ENCODE measurements at places on chromosomes 7 and 10.

DNA sequence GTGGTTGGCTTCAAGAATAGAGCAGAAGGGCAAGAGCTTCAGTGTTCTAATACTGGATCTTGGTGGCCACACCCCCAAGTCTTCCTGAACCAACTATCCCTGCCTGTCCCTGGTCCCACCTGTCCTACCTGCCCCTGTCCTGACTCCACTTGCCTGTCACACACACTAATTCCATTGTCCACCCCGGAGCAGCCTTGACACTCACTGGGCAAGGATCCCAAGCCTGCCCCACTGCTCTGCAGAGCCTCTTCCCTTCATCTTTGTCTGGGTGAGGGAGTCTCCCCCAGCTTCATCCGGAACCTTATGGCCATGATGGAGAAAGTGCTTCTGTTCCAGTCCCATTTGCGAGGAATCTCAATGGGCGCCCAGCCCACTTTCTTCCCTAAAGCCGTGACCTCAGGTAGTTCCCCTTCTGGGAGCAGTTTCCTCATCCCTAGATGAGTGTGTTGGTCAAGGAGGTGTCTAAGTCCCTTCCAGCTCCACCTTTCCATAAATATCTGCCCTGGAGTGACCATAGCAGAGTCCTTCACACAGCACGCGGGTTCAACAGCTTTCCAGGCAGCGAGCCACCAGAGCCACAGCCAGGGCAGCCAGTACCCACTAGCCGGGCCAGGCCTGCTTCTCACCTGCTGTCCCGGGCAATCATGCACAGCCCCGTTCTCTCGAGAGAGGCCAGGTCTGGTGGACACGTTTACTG lies 61.5 kb downstream of the VIPR2 start:
- DNase-seq, result no peak

DNA sequence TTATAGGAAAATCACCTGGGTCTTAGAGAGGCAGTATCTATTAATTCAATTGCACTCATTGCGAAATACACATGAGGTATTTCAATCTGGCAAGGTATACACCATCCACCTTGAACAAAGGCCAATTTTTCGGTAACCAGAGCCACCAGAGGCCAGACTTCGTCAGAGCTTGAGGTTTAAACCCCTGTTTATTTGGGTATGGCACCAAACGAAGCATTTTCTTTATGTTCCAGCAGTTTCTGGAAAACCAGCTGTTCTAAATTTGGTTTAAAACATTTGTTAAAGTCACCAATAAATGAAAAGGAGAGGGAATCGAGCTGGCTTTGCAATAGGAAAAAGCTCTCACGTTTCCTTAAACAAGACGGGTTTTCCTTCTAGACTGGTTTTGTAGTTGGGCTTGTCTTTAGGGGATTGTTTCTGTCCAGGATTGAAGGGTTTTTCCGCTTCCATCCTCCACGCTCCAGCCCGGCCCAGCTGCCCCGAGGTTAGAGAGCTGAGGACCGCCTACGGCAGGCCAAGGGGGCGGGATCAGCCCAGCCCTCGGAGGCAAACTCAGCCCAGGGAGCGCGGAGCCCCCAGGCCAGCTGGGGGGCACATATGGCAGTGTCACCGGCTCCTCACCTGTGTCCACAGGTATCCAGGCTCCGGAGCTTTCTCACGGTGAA lies 539.4 kb upstream of the MGMT start:
- no peak for DNase-seq

DNA sequence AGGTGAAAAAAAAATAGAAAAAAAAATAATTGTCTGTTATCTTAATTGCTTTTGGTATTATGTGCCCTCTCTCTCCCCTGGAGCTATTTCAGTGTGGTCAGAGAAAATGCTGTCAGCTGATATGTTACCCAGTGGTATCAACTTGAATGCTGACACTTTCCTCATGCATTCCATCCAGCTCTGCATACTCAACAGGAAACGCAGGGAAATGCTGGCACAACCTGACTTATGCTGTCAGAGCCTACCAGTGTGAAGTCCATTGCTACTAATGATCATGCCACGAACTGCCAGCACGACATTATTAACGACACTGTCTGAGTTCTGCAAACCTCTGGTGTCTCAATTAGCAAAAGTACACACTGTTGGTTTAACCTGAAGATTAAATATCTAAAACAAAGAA lies 182.8 kb downstream of the ZWINT start:
- no peak for DNase-seq

DNA sequence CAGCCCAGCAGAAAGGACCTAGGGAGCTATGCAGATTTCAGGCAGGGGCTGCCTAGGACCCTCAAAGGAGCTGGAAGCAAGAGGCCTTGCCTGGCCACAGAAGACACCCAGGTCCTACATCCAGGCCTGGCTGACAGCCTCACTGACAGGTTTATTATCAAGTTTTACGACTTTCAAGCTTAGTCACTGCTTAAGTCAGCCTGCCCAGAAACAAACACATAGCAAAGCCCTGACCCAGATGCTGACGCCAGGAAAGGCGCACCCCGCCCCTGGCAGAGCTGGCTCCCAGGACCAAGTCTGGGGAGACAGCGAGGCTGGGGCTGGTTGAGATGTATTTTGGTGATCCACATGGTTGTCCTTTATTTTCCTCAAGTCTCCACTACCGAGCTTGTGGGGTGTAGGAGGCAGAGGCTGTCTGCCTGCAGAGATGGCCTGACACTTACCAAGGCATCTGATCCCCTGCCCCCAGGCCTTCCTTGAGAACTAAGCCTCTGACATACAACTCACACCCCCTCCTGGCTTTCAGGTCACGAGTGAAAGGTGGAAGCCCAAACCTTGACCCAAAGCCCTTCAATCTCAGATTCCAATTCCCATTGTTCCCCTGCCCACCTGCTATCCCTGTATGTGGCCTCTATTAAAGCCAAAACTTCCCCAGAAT lies 80.7 kb upstream of the EMX2 start:
- DNase-seq, result no peak

GRCh38 chr7:55099066-55099820 lies 80.4 kb downstream of the EGFR start:
- no peak for DNase-seq

GRCh38 chr10:49329146-49329505 lies 30.2 kb downstream of the C10orf71 start:
- no peak for DNase-seq

DNA sequence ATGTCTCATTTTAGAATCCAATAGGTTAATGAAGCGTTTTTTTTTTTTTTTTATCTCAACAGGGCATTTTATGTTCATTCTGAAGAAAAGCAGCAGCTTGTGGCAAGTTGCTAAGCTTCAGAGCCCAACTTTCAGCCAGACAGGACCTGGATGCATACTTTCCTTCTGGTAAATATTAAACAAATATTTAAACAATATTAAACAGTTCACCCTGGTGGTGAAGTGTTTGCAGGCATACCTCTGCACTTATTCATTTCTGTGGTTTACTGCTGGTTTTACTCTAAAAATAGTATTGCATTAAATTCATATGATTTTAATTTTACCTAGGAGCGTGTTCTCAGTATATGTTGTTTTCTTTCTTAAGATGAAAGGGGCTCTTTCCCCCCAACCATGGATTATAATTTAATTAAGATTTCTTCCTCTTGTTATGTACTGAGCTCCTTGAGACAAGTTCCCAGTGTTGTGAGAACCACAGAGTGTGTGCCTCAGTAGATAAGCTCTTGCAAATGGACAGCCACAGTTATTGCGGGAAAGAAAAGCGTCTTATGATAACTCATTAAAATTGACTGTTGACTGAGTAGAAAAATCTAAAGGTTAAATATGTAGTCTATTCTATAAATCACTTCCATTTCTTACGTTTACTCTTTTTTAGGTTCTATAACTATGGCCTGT lies 155.8 kb downstream of the MALRD1 start:
- DNase-seq, result no peak

- DNase-seq, result no peak
Measured at GRCh38 chr10:24929056-24929544, 23.3 kb downstream of the PRTFDC1 start.

DNA sequence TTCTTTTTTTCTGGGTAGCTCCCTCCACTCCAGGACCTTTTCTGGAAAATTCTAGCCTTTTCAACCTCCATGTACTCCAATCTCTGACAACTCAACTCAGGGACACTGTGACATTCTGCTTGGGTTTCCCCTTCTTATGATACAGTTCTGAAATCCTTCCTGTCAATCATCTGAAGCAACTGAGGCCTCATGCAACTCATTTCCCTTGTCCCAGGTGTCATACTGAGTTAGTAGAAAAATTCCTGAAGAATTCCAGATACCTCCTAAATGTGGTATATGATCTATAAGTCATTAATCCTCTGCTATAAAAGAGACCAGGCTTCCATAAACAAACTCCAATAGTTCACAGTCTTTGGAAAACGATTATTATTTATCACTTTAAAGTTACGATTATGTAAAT lies 43.0 kb upstream of the MYO3A start:
- no peak for DNase-seq

DNA sequence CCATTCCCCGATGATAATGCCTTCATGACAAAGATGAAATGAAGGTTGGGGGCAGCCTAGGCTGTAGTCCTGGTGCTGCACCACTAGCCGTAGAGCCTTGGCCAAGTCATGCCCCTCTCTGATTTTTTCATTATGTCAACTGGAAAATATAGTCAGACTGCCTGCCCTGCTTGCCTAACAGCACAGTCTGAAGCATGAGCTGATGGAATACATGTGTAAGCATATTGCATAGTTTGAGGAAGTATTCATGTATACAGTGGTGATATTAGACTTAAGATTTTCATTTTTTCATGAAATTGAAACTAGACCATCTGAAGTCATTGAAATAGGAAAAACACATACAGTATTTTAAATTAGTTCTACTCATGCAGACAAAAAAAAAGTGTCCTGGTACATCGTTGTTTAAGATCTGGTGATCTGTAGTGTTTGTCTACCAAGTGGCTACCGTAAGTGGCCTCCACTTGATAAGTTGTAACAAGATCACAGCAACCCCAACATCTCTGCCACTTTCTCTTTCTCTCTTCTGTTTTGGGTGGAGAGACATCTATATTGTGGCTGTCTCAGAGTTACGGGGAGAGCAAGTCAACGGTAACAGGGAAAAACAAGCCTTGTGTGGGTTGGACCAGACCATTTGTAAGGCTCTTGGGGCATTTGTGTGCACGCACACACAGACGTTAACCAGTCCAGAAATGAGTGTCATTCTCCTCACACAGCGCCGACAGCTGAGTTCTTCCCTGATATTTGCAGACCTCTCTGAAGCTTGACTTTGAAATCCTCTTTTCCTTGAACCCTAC lies 716.6 kb upstream of the GALNT17 start:
- DNase-seq, result no peak

- no peak for DNase-seq
Measured at GRCh38 chr7:119482209-119482608, 790.8 kb upstream of the KCND2 start.

GRCh38 chr10:68154211-68154497 lies 44.9 kb downstream of the MYPN start:
- DNase-seq, result no peak

GRCh38 chr7:101363196-101363733 lies 590 bp downstream of the COL26A1 start:
- DNase-seq, result no peak

DNA sequence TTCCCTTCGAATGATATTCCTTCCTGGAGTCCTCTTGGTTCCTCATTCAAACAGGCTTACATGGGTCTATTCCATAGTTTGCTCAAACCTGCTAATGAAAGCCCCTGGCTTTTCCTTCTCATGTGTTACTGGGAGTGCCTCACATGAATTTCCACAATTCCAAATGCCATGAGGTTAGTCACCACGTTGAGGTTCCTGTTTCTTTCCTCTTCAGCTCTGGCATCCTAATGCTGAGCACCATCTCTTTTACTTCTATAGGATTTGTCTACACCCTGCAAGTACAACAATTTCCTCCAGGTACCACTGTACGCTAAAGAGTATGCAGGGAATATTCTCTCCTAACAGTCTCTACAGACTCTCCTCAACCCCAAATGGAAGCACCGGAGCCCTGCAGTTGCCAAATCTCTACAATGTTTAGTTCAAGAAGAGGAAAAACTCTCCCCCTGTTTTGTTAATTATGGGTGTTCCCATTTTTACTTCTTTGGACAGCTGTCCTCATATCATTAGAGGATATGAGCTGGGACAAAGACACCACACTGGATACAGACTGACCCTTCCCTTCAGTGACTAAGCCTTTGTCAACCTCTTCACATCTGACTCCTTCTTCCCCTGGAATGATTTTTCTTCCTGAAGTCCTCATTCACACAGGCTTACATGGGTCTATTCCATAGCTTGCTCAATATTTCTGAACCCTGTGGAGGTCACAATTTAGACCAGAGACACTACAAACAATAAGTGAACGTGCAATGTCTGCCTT lies 145.8 kb upstream of the BET1 start:
- DNase-seq, result no peak

DNA sequence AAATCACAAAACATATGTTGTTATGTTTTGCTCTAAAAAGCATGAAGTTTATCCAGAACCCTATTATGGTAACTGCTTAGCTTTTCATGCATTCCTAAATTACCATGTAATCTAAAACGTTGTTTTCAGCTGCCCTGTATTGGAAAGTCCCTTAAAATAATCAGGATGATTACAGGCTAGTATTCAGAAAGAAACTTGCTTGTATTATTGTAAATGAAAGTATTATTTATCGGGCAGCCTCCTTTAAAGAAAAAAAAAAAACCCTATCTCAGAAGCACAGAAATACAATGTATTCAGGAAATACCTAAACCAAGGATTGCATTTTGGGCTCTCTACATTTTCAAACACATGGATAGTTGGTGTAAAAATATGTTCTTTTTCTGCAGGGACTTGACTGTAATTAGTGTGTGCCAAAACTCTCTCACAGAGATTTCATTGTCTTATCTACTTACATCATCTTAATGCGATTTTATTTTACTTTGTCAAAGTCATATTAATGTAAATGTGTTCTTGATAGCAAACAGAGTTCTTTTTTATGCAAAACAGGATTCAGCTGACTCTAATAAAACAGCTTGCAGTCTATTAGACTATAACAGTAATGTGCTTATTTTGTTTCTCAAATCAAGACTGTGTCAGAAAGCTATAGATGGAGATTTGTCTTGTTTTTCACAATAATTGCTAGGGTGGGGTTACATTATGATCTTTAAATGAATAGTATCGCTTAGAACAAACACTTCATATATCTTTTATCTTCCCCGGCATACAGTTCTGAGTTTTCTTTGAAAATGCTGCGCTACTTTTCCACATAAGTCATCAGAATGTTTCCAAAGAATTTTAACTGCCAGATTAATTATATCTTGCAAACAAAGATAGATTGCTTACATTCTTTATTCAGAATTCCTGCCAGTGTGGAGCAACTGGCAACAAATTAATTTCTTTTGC lies 65.3 kb upstream of the ARID5B start:
- no peak for DNase-seq

DNA sequence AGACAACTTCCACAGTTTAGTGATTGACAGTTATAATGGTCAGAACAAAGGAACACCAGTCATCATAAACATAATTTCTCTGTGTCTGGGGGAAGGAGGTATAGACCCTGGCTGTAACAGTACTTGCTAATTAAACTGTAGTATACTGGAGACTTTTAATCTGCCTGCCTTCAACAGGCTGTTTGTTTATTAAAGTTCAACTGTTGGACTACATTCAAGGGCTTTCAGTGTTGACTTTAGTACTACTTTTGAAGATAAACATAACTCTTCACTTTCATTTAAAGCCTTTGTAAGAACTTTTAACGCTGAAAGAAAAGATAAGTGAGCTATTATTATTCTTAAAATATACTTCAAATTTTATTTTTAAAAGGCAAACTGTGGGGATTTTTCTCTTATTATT lies 15.5 kb upstream of the PTTG1IP2 start:
- no peak for DNase-seq

Measured in stimulated activated CD4-positive, alpha-beta T cell treated with anti-CD3 and anti-CD28 coated beads, Interleukin-12 subunit alpha, Interleukin-12 subunit beta, amount 100 ng/mL, for 48 hours (primary cell).